Body of pancreas (tissue), 4 donors: ENCODE measurements at places on chromosomes 13 and 19. TPM values are rescaled to one million over a fixed set of nuclear protein-coding genes. Genes with fewer than 3 reads are reported as not detected.

- no peaks in the 10 kb centered on the region for H3K36me3 ChIP-seq
- H3K4me1 ChIP-seq: peaks cover 6% of the 10 kb centered on the region
- no peaks in the 10 kb centered on the region for H3K27me3 ChIP-seq
Observed at GRCh38 chr13:34290661-34291060, 472.7 kb downstream of the RFC3 start.

- no peak overlapping the region for H3K27ac ChIP-seq
- no peaks in the 10 kb centered on the region for H3K4me1 ChIP-seq
- no peak overlapping the region for H3K4me3 ChIP-seq
- H3K27me3 ChIP-seq: no peaks in the 10 kb centered on the region
- no peak for DNase-seq
- no peaks in the 10 kb centered on the region for H3K36me3 ChIP-seq
Observed at GRCh38 chr13:89790696-89791095, 1556.8 kb upstream of the MIR17HG start.

Gene SLC7A10
- 5.3 TPM for total RNA-seq

Gene ZNF441
- total RNA-seq: 13.8 TPM

GRCh38 chr13:100528353-100528752 lies 60.2 kb downstream of the GGACT start:
- no peak overlapping the region for H3K27ac ChIP-seq
- DNase-seq: no peak
- peaks cover 38% of the 10 kb centered on the region for H3K4me1 ChIP-seq
- H3K36me3 ChIP-seq: no peaks in the 10 kb centered on the region
- H3K27me3 ChIP-seq: no peaks in the 10 kb centered on the region

DNA sequence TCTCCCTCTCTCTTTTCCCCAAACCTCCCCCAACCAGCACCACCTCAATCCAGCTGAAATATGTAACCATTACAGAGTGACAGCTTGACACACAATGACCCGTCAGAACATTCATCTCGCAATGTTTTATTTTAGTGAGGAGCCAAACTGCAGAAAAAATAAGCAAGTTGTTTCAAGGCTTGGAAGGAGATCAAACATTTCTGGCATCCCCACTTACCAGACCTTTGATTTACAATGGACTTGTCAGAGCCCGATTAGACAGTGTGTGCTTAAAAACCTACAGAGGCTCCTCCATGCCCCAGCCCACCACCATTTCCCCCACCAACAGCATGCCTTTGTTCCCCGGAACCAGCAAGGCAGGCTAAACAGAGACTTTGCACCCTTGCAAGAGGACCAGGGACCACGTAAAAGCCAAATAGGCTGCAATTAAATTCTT lies 382.8 kb upstream of the ZNF507 start:
- no peak overlapping the region for H3K4me3 ChIP-seq
- H3K27me3 ChIP-seq: no peaks in the 10 kb centered on the region
- no peaks in the 10 kb centered on the region for H3K4me1 ChIP-seq
- H3K36me3 ChIP-seq: no peaks in the 10 kb centered on the region

DNA sequence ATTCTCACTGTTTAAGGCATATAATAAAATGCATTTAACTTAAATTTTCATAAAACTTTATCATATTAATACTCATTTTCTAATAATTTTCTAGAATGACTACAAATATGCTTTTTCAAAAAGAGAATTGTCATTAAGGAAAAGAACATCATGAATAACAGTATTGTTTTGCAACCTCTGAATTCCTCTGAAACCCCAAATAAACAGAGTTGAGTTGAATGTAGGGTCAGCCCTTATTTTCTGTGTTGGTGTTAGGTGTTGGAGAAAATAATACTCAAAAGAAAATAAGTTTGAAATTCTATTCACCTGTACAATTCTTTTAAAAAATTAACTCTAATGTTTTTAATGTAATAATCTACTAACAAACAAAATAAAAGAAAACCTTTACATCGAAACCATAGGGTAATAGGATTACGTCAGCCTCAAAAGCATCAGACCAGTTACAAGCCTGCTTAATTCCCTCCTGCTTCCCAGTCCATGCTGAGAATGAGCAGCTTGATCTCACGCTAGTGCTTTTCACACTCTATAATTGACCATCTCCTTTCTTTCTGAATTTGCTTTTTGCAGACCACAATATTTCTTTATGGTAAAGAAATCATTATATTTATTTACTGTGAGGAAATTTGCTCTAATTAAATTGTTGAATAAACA lies 160.9 kb downstream of the PCDH9 start:
- H3K27ac ChIP-seq: no peak overlapping the region
- no peaks in the 10 kb centered on the region for H3K36me3 ChIP-seq
- DNase-seq: no peak
- H3K4me3 ChIP-seq: no peak overlapping the region
- H3K27me3 ChIP-seq: no peaks in the 10 kb centered on the region

GRCh38 chr13:69959046-69959445 lies 148.6 kb upstream of the ATXN8OS start:
- no peak overlapping the region for H3K4me3 ChIP-seq
- no peak for DNase-seq
- no peaks in the 10 kb centered on the region for H3K36me3 ChIP-seq
- no peak overlapping the region for H3K27ac ChIP-seq
- no peaks in the 10 kb centered on the region for H3K27me3 ChIP-seq

GRCh38 chr19:45166723-45167252 lies 6.0 kb upstream of the NKPD1 start:
- no peak for DNase-seq
- no peak overlapping the region for H3K4me3 ChIP-seq
- no peak overlapping the region for H3K27ac ChIP-seq
- H3K36me3 ChIP-seq: no peaks in the 10 kb centered on the region
- H3K27me3 ChIP-seq: no peaks in the 10 kb centered on the region
- H3K4me1 ChIP-seq: peaks cover 4% of the 10 kb centered on the region
